ENCODE measurements at places on chromosomes 1 and 21.

- DNase-seq: no peak
Observed at GRCh38 chr1:175287377-175287776, 94.8 kb upstream of the KIAA0040 start.

DNA sequence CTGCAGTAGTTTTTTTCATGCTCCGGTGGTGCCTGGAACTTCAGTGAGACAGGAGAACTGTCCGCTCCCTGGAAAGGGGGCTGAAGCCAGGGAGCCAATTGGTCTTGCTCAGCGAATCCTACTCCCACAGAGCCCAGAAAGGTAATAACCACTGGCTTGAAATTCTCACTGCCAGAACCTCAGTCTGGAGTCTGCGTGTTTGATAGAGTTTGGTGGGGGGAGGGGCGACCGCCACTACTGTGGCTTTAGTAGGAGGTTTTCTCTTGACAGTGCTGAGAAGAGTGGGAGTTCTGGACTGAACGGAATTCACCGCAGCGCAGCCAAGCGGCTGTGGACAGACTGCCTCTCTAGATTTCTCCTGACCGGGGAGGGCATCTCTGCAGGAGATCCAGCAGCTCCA, 8.0 kb upstream of the OR2M3 start:
- no peak for DNase-seq

GRCh38 chr1:28392027-28392652, 22.6 kb downstream of the PHACTR4 start:
- DNase-seq: no peak

GRCh38 chr1:68120136-68120791, 69.8 kb upstream of the DIRAS3 start:
- peak; percentile 24 for DNase-seq

DNA sequence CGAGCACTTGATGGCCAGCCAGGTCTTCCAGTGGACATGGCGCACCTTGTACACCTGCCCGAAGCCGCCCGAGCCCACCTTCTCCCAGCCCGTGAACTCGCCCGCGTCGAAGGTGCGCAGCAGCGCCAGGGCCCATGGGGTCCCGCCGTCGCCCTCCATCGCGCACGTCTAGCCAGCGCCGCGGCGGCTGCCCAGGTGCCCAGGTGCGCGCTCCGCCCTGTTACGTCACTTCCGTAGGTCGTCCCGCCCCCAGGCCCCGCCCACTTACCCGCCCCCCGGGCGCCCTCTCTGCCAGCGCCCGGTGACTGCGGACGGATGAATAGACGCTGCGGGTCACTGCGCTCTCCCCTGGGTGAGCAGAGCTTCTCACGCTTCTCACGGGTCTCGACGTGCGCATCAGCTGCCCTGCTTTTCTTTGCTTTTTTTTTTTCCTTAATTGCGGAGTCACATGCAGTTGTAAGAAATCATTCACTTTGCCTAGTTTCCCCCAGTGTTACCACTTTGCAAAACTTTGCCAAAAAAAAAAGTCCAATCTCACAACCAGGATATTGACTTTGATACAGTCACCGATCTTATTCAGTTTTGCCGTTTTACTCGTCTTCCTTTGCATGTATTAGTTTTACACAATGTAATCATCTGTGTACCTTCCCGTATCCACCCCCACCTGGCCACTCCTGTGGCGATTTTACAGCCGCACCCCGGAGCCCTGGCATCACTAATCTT, at the start of gene RIPK4:
Gene RIPK4 (minus strand): TSS at position 170 of the 723 bp plus-strand sequence. CDS start 11 bp downstream, at position 159.
- no peak for DNase-seq

DNA sequence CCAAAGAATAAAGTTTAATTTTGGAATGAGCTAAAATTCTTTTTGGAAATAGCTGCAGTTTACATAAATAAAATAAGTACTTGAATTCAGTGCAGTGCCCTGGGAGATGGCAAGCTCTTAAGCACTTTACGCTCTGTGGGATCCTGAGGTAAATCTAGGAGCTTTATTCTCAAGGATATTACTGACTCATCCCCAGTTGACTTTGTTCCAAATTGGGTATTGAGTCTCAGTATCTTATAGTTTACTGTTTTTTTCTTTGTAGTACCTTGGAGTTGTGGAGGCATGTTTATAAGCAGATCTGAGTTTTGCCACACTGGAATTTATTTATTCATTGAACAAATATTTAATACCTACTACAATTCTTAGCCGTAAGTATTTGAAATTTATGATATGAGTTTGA, 27.4 kb upstream of the HRNR start:
- DNase-seq: no peak

DNA sequence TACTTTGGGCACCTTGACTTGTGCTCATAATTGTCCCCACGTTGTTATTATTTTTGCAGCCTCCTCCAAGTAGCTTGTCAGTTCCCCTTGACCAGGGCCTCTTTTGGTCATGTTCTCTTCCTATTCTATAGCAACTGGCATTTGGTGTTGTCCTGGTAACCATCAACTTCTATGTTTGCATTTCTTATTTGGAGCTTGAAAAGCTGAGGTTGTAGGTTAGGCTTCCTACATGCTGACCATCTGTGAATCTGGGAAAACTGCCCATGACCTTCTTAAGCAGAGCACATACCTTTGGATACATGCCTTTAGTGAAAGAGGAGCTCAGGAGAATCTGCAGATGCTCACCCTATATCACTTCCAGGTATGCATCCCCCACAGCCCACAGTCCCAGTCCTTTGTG, 160.8 kb downstream of the HHAT start:
- no peak for DNase-seq

DNA sequence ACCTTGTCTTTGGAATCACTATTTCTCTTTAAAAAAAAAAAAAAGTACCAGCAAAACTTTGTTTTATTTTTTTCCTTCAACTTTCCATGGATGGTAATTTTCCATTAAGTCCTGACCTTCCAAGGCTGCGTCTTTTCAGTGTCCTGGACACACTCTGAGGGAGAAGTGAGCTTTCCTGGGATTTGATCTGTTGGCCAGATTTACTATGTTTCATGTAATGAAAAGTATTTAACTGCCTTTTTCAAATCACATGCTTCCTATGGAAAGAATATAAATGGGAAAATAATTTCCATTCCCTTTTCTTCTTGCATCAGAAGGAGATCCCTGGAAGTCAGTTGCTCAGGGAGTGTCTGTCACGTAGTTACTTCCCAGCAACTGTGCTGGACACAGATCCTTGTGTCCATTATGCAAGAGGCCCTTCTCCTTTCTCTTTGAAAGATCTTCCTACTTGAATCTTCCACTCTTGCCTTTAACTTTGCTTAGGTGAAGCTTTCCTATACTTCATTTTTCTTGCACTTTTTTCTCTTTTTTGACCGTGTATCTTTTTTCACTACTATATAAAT, 59.3 kb downstream of the CENPF start:
- DNase-seq: no peak

- DNase-seq: no peak
Observed at GRCh38 chr1:30904191-30904961, 4.2 kb downstream of the SDC3 start.

GRCh38 chr1:10045480-10046355, 13.0 kb downstream of the UBE4B start:
- no peak for DNase-seq

DNA sequence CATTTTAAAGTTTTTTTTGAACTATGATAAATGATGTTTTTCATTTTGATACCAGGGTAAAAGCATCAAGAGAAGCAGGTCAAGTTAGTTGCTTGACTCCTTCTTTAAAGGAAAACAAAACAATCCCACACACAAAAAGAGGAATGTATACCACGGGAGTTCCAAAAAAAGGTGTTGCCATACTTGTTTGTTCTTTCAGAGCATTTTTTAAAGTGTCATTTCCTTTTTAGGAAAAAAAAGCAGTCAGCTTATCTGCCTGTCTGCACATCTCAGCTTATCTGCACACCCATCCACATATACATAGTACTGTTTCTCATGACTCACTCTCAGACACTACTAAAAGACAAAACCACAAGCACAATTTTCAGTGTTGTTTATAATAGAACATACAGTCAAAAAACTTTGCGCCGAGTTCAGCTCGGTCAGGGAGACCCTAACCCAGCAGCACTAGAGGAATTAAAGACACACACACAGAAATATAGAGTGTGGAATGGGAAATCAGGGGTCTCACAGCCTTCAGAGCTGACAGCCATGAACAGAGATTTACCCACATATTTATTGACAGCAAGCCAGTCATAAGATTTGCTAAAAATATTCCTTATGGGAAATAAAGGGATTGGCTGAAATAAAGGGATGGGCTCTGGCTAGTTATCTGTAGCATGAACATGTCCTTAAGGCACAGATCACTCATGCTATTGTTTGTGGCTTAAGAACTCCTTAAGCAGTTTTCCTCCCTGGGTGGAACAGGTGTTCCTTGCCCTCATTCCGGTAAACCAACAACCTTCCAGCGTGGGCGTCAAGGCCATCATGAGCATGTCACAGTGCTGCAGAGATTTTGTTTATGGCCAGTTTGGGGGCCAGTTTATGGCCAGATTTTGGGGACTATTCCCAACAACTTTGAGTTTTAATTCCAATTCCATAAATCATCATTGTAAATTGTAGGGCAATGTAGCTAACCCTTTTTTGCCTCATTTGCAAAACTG, 11.4 kb upstream of the MNDA start:
- no peak for DNase-seq

- DNase-seq: no peak
Observed at GRCh38 chr21:46351476-46352163, 27.7 kb downstream of the PCNT start.

- no peak for DNase-seq
Observed at GRCh38 chr1:210302501-210302900, 26.2 kb upstream of the HHAT start.

- DNase-seq: no peak
Observed at GRCh38 chr1:55210990-55211801, 4.0 kb downstream of the USP24 start.

DNA sequence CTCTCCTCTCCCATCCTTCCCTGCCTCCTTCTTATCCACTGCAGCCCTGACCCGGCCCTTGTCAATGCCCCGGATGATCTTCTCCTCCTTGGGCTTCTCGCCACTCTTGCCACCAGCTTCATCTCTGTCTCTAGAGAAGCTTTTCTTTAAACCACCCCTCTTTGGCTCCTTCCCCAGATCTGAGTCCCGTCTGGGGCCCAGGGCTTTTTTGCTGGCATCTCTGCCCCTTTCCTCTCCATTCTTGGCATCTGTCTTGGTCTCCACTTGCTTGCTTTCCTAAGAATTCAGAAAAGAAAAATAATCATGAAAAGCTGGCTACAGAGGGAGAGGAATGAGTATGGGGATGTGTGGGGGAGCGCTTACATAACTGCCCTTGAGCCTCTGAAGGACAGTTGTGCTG, 11.8 kb downstream of the SHISA4 start:
- no peak for DNase-seq

GRCh38 chr1:67827688-67828087, 5.6 kb downstream of the GNG12 start:
- no peak for DNase-seq

- no peak for DNase-seq
Observed at GRCh38 chr1:42723511-42723910, 16.5 kb downstream of the CLDN19 start.

- no peak for DNase-seq
Observed at GRCh38 chr1:96256130-96256790, 465.3 kb upstream of the PTBP2 start.

DNA sequence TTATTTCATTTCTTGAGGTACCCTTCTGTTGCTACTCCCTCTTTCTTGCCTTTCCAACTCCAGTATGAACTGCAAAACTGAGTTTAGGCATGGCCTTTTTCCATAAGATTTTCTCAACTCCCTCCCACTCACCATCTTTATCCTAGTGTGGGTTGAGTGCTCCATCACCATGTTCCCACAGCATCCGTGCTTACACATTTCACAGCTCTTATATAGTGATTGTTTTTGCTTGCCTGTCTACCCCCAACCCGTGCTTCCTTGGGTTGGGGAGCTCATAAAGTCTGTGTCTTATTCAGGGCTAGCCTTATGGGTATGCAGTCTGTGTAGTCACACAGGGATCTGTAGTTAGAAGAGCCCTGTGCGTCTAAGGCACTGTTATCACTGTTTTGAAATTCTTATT, 68.2 kb upstream of the CCDC190 start:
- DNase-seq: no peak

- no peak for DNase-seq
Observed at GRCh38 chr21:45550522-45551210, 8.4 kb upstream of the SLC19A1 start.

DNA sequence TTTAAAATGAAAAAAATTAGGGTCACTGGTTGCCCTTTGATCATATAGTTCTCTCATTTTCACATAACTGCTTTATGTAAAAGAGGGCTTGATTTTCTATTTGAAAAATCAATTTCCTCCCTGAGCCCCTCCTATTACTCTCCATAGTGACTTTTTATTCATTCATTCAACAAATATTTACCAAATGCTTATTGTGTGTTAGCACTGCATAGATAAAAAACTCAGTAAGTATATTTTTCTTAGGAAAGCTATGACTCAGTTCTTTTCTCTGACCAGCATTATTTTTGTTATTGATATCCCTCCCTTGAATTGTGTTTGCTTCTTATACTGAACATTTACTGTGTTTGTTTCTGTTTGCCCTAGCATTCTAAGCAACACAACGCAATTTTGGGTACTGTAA, 59.8 kb downstream of the NTNG1 start:
- no peak for DNase-seq

GRCh38 chr1:174914991-174915390, 84.8 kb upstream of the CACYBP start:
- no peak for DNase-seq

GRCh38 chr1:27724961-27725373, 794 bp upstream of the FAM76A start:
- peak; percentile 14 for DNase-seq

DNA sequence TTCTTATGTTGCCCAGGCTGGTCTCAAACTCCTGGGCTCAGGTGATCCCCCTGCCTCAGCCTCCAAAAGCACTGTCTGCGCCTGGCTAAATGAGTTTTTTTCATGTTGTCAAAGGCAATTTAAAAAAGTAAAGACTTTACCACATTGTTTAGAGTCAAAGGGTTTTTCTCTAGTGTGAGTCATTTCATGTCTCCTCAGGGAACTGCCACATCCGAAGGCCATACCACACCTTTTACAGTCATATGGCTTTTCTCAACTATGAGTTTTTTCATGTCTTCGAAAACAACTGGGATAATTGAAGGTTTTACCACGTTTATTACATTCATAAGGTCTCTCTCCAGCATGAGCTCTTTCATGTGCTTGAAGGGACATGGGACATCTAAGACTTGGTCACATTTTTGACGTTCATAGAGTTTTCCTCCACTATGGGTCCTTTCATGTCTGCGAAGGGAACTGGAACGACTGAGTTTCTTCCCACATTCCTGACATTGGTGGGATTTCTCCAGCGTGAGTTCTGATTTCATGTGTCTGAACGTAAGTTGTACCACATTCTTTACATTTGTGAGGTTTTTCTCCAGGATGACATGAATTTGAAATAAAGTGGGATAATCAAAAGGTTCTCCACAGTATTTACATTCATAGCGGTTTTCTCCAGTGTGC, 65.6 kb downstream of the UCHL5 start:
- no peak for DNase-seq

DNA sequence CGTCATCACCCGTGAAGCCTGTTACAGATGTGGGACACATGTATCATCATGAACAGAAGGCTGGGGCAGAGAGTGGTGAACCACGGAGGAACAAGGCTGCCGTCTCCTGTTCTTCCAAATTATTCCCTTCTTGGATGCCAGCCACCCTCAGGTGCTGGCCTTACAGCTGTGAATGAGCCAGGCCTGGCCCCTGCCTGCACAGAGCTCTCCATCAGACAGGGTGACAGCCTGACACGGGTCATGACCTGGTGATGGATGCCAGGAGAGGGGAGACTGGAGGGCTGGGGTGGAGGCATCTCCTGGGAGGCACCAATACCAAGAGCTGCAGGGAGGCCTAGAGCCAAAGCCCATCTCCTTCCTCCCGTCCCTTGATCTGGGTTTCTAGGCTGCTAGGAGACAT, 230.0 kb upstream of the C1orf174 start:
- no peak for DNase-seq

- no peak for DNase-seq
Observed at GRCh38 chr1:93471284-93471683, 23.4 kb downstream of the FNBP1L start.

All from substantia nigra (tissue), 51 donors.